ENCODE measurements at places on chromosomes 7 and 10.

GRCh38 chr7:52168085-52168484 is 851.5 kb upstream of the COBL start:
- no peak for DNase-seq

- no peak for DNase-seq
Observed at GRCh38 chr7:17029150-17029549, 147.4 kb upstream of the AGR3 start.

- DNase-seq: no peak
Observed at GRCh38 chr10:70616761-70617160, 14.2 kb upstream of the PRF1 start.

DNA sequence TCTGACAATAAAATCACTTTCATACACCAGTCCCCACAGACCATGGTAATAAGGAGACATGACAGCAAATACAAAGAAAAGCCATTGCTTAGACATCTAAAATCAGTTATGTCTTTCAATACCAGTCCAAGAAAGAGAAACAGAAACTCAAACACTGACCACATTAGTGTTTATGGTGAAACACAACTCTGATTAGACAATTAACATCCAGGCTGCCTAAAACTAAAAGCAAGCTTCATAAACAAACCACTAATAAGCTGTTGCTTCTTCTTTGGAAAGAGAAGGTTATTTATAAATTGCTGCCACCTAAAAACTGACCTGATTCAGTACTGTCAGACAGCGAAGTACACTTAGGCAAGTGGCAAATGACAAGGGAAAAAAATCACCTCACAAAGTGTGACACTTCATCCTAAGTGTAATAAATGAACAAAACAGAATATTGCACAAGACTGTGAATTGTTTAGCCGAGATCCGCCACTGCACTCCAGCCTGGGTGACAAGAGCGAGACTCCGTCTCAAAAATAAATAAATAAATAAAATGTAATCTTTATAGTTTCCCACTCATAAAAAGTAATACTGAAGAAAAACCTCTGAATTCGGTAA is 277.4 kb downstream of the PARD3 start:
- no peak for DNase-seq

DNA sequence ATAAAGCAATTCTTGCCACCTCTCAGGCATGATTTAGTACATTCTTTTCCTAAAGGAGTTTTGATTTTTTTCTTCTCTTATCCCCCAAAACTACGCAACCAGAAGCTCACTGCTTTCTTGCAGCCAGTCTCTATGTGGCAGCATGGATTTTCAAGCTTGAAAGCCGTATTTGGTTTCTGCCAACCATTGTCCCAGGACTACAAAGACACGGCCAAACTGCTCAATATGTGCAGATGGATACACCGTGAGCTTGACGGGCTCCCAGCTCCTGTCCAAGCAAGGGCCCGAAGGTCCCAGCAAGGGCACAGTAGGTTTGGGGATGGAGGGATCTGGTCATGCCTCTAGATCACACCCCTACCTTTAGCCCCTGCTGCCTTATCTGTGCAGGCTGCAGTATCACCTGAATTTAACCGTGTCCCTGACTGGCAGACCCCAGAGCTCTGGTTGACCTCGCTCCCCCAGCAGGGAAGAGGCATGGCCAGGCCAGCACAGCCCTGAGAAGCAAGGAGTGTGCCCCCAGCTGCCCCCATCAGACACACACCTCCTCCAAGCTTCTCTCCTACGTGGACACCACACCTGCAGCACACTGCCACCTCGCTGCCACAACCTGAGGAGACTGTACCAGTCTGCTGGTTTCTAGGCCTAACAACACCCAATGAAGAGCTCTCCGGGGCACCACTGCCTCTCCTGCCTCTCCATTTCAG is 86.8 kb downstream of the COBL start:
- DNase-seq: no peak

GRCh38 chr10:123746061-123746460 is 79.9 kb downstream of the GPR26 start:
- no peak for DNase-seq

GRCh38 chr7:50640779-50641178 is 75.6 kb upstream of the DDC start:
- no peak for DNase-seq

GRCh38 chr10:52677086-52677485 is 95.5 kb downstream of the MBL2 start:
- no peak for DNase-seq

DNA sequence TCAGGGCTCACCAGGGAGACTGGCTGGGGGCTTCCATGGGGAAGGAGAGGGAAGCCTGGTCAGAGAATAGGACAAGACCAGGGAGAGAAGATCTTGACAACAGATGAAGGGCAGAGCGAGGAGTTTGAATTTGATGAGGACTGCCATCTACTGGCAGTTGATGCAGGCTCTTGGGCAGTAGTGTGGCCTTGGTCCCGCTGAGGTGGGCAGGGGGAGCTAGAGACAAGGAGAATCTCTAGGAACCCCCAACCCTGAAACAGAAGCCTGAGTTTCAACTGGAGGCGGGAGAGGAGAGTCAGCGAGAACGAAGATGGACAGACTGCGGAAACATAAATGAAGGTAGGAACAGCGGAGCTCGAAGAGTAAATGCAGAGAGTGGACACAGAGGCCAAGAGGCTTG is 81.0 kb downstream of the PPP1R3C start:
- DNase-seq: no peak

DNA sequence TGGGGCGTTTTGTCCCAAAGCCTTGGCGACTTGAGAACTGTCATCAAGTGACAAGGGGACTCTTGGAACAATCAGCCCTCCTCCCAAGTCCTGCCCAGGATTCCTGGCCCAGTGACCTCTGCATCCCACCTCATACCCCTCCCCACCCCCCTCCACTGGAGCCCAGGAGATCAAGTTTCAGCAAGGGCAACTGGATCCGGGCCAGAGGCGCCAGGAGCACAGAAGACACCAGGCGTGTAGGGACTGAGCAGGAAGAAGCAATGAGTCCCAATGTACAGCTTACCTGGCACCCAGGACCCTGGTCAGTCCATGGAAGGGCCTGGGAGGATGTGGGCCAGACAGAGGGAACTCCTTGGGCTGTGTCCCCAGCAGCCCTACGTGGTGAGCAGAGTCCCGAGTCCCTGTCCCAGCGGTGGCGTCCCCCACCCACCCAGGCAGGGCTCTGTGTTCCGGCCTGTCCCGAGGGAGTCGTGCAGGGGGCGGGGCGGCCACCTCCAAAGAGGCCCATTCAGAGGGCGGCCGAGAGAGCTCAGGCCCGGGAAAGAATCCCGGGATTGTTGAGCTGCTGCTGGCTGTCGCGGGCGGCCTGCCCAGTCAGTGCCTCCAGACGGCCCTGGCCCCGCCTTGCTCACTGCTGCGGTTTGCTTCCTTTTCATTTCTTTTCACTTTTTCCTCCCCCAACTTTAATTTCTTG is 254.1 kb downstream of the TNS3 start:
- DNase-seq: no peak

- DNase-seq: no peak
Observed at GRCh38 chr10:90193240-90193985, 492.0 kb downstream of the KIF20B start.

- DNase-seq: no peak
Observed at GRCh38 chr10:80437227-80437626, 16.9 kb upstream of the TSPAN14 start.

- DNase-seq: no peak
Observed at GRCh38 chr7:53095731-53096501, 60.5 kb downstream of the POM121L12 start.

GRCh38 chr7:43138710-43139109 is 26.3 kb downstream of the HECW1 start:
- no peak for DNase-seq

- DNase-seq: no peak
Observed at GRCh38 chr10:106183041-106183440, 981.5 kb downstream of the SORCS1 start.

DNA sequence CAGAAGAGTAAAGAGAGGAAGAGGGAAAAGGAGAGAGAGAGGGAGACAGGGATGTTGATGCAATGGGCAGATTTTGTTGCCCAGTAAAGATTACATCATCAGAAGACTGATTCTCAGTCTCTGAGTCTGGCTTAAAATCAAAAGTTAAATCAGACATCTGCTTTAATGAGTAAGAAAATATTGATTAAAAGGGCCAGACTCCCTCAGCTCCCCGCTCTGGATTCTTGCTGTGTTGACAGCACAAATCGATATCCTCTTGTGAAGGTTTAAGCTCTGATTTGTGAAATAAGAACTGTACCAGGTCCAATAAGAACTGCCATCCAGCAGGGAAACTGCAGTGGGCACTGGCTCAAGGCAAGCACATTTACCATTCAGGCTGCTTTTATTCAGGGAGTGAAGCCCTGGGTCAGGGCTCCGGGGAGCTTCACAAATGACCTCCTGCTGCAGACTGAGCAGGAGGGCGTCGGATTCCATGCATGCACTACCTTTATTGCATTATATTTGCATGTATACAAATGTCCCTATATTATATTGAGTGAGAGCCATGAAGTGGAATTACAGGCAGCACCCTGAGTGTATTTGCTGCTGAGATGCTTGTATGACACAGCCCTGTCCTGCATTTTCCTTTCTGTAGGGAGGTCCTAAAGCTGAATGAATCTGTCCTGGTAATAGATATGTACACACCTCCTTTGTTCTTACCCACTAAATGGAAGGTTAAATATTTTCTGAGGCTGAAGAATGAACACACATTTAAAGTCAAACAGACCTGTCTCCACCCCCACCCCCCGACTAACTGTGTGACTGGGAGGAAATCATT is 401.5 kb downstream of the REEP3 start:
- no peak for DNase-seq

- DNase-seq: no peak
Observed at GRCh38 chr7:15680446-15680845, 6.0 kb downstream of the MEOX2 start.

GRCh38 chr10:10515479-10516204 is 502.0 kb upstream of the CELF2 start:
- DNase-seq: no peak

DNA sequence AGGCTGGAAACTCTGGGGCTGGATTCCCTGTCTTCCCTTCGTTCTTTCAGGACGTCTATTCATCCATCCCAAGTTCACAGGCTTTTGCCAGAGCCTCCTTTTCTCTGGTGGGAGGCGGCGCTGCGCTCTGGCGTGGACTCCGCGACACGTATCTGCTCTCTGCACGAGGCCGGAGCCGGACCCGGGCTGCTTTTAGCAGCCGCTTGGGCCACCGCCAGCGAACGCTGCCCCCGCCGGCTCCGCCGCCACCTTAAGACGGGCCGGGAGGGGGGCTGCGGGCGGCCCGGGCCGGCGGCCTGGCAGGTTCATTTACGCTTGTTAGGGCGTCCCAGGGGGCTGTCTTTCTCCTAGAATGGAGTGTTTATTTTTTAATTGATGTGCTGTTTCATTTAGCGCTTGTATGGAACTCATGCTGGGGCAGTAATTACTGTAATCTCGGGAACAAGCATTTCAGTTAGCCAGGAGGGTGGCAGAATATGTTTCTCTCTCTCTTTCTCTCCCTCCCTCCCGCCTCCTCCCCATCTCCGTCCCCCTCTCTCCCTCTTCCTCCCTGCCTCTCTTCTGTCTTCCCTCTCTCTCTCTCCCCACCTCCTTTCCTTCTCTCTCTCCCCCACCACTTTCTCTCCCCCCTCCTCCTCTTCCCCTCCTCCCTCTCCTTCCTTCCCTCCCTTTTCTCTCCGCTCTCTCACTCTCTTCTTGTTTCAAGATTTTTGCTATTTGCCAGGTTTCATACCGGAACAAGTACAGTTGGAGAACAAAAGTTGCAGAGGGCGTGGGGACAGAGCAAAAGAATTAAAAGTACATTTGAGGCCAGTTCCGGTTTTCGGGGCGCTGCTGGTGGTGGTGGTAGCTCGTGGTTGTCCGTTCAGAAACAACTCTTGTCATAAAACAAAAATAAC is 1.3 kb upstream of the FZD8 start:
- no peak for DNase-seq

GRCh38 chr10:124541076-124541903 is 79.7 kb downstream of the LHPP start:
- DNase-seq: no peak

DNA sequence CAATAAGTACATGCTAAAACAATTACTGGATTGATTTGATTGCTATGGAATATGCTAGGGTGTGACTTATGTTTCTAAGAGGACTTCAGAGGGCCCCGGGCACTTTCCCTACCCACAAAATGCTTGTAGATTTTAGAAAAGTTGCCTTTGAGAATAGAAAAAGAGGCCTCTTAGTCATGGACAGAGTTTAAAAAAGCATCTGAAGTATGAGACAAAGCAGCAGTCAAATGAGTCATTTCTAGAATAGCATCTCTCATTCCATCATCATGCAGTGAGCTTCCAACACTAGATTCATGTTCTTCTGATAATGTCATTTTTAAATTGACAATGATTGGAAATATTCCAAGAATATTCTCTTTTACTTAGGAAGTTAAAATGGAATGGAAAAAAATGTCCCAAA is 675.1 kb upstream of the PCDH15 start:
- no peak for DNase-seq

- DNase-seq: no peak
Observed at GRCh38 chr10:87667493-87667892, 7.8 kb downstream of the PAPSS2 start.

DNA sequence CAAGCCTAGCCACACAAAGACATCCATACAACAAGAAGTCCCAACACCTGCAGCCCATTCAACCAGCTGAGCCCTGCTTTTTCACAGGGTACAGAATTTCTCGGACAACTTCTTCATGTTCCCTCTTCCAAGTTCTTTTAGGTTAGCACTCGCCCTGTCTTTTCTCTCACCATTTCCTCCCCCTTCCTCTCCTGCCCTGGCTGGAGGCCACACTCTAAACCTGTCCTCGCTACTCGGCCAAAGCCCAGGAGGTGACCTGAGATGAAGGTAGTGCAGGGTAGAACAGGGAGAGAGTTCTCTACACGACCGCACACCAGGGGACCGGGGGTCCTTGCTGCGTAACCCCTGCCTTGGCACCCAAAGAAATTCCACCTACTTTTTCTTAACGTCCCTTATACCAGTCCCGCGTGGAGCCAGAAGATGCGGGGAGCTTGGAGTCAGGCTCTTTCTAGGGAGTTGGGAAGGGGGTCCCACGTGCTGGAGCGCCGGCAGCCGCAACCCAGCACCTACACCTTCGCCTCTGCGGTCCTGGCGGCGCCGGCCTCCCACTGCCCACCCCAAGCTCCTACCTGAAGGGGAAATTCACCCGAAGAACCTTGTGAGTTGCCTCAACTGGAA is 16.0 kb upstream of the DLX6 start:
- no peak for DNase-seq

- peak; percentile 46 for DNase-seq
Observed at GRCh38 chr7:151875942-151876898, 695 bp downstream of the PRKAG2 start.
